Suprapubic skin (tissue), 4 donors: ENCODE measurements at places on chromosomes 7 and 10.

GRCh38 chr7:116963234-116963633, 9.9 kb downstream of the ST7 start:
- no peak for DNase-seq

GRCh38 chr10:84238909-84239308, 2.4 kb downstream of the LRIT1 start:
- DNase-seq = no peak

DNA sequence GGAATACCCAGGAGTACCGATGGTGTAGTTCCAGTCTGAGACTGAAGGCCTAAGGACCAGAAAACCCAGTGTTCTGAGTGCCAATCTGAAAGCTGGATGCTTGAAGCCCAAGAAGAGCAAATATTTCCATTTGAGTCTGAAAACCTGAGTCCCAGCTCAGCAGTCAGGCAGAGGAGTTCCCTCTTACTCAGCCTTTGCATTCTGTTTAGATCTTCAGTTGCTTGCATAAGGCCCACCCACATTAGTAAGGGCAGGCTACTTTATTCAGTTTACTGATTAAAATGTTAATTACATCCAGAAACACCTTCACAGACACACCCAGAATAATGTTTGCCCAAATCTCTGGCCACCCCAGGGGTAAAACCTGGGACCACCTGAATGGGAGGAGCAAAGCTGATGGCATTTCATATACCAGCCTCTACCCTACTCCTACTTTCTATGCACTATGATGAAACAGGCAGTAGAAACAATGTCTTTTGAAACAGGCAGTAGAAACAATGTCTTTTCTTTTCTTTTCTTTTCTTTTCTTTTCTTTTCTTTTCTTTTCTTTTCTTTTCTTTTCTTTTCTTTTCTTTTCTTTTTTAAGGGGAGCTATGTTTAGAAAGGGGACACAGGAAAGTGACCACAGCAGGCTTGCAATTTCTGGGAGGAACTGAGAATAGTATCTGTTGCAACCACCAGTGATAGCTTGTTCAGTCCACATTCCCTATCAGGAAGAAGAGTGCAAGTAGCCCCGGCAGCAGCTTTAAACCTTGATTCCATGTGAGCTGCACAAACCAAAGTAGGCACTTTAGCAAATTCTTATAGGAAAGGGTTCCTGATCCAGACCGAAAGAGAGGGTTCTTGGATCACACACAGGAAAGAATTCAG, 30.6 kb downstream of the FAM237B start:
- DNase-seq = no peak

- no peak for DNase-seq
Observed at GRCh38 chr7:15096853-15097252, 194.3 kb upstream of the DGKB start.

GRCh38 chr10:89518876-89519842, 16.2 kb downstream of the SLC16A12 start:
- DNase-seq = no peak

DNA sequence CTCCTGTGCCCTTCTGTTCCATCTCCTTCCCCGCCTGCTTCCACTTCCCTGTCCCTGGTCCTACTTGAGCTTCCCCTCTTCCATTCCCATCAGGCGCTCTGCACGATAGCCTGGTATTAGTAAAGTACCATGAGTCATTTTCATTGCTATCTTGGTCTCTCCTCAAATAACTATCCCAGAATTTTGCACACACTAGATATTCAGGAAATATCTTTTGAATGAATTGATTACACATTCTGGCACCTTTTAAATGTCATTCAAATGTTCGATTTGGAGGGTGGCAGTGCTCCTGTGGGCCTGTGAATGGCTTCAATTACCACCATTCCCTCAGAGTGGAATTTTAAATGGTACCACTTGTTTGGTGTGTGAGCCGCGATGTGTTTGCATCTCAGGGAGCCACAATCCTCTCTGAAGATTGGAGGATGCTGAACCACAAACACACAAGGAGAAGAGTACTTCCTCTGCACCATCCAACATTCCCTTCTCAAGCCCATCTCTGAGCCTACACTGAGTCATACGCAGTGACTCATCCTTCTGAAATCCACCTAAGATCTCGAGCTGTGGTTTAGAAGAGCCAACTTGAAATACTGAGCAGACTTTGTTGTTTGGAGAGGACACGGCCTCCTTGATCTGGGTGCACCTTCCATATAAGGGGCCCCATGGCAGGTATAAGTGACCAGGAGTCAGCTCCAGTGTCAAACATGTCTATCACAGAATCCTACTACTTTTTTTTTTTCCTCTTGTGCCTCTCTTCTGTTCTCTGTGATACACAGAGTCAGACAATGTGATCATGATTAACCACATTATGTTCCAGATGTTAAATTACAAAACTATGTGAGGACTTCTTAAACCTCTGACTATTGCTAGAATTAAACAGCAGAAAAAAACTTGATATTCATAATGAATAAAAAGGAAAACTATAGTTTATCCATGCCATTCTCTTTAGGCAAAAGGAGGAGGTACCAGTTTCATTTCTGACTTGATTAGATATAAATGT, 81.9 kb downstream of the BMPER start:
- DNase-seq = no peak

DNA sequence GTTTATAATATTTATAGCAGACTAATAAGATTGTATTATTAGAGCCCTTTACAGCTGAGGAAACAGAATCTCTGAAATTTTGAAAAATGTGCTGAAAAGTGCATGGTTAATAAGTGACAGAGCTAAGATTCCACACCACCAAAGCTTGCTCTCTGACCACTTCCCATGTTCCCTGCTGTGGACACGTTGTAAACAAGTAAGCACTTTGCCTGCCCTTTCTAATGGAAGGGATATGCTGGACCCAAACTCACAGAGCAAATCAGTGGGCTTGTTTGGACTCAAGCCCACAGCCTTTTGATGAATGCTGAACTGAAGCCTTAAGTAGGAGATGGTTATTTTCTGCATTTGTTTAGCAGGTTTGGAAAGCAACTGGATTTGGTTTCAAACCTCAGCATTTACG, 214.0 kb upstream of the TMEM72 start:
- no peak for DNase-seq

DNA sequence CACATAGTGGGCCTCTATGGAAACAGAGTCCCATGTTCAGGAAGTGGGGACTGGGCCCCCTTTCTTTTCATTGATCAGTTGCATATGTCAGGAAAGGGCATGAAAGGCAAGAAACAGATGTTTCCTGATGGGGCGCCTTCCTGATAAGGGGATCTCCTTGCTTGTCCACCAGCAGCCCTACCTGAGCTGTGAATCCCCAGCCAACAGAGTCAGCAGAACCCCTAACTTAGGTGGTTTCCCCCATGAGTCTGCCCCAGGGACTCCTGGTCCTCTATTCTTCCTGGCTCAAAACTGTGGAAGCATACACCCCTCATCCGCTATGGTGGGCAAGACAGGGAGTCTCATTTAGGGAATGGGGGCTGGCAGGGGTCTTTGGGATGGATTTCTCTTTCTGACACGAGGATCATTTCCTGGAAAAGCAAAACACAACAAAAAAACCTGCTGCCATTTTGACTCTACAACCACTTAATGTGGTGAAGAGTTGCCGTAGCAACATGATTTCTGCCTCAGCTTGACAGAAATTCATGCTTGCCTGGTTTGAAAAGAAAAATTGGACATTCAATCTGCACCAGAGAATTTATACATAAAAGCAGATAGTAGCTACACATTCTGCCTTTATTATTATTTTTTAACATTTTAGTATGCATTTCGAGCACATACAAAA, 119.8 kb downstream of the SPAG6 start:
- DNase-seq = no peak

DNA sequence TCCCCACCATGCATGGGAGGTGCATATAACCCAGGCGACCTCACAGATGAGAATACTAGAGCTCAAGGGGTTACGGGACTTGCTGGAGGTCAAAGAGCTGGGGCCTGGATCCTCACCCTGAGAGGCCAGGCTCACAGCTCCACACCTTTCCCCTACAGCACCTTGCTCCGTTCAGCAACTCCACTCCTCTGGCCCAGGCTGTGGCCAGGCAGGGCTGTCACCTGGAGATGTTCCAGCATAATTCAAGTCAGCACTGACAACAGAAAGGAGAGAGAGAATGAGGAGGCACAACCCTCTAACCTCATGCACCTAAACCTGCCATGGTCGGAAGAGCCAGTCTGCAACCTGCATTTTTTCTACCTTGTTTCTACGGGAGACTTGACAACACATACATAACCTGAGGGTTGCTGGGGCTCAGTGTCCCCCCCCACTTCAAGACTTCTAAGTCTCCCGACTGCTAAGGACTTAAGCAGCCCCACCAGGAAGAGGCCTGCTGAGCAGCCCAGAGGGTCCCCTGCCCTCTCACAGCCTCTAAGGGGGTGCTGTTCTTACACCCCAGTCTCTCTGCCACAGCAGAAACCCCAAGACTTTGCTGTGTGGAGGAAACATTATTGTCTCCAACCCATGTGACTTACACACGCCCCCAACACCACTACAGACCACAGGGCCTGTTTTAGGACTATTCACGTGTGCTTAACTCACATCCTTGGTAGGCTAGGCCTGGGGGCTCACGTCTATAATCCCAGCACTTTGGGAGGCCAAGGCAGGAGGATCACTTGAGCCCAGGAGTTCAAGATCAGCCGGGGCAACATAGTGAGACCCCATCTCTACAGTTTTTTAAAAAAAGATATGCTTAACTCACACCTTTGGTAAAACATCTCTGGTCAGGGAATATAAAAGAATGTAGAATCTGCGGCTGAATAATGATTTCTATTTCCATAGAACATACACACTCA, 175.6 kb downstream of the FAM107B start:
- no peak for DNase-seq

DNA sequence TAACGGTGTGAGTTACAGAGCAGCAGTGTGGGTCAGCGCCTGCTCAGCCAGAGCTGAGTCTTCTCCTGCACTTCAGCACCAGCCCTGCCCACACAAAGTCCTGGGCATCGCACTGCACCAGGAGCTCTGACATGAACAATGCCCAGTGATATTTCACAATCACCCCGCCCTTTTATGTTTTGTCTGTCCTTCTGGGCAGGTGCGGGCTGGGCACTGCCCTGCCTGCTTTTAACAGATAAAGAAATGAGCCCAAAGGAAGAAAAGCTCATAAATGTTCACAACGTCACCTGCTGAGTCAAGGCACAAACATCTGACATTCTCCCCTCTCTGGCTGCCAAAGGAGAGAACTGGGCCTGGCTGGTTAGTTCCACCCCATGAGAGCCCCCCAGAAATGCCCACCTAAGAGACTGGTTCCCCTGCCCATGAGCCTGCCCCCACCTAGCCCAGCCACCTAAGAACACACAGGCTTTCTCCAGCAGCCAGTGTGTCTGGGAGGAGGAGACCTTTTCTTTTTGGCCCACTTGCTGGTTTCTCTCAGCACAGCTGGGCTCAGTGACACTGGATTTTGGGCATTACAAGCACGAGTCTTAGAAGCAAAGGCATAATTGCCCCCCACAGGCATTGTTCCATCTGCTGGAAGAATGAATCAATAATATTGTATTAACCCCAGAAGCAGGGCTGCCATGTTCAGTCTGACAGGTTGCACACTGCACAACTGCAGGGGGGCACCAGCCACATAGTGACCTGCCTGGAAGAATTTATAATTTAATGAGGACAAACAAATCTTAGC, 22.3 kb downstream of the CALML3 start:
- peak; percentile 62 for DNase-seq

- no peak for DNase-seq
Observed at GRCh38 chr7:149248777-149249176, 9.3 kb downstream of the ZNF212 start.

DNA sequence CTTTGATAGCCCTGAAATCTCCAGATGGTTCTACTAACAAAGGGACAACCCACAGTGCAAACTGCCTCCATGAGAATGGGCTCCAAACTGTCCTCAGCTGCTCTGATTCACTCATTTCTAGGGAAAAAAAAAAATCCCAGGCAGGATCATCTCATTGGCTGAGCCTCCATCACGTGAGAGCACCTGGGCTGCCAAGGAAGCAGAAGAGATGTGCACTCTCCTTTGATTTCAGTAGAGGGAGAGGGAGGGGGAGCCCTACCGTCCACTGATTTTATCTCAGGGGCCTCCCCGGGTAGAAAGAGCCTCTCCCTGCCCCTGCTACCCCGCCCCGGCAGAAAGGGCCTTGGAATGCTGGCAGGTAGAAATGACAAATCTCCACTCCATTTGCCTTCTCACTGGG, 725.4 kb downstream of the PHTF2 start:
- DNase-seq = no peak

DNA sequence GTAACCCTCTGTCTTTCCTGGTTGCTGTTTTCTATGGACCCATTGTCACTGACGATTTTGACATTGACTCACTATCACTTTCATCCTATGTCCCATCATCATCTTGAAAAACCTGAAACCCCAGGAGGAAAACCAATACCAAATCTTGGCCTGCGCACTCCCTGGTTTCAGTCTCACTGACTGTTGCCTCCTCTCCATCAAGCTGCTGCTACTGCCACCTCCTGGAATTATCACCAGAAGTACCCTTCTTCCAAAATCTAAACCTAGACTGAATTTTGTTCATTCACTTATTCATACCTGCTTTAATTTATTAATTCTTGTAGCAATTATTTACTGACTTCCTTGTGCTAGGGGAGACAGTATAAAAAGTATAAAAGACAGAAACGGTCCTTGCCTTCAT, 44.5 kb upstream of the ACBD5 start:
- no peak for DNase-seq

DNA sequence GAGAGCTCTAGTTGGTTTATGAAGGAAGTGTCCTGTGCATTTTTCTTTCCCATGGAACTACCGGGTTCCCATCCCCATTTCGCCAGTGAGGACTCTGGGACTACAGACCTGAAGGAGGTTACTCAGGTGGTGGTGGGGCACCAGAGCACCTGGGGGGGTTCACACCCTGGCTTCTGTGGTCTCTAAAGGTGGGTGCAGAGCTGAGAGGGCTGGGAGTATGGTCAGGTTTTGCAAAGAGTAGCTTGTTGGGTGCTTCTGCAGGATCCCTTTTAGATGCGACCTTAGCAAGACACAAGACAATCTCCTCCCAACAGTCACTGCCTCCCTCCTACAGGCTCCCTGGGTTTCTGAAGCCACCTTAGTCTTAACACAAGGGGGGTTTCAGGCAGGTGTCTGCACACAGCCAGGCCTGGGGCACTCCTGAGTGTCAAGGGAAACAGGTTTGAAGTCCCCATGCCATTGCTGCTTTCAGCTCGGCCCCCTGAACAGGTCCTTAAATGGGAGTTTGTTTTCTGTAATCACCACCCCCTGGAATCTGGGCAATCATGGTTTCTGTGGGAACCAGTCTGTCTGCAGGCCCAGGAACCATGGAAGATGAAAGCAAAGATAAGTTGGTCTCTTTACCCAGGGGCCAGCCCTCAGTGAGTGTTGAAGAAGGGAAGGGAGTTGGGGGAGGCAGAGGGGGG, 9.9 kb upstream of the CXCL12 start:
- no peak for DNase-seq

DNA sequence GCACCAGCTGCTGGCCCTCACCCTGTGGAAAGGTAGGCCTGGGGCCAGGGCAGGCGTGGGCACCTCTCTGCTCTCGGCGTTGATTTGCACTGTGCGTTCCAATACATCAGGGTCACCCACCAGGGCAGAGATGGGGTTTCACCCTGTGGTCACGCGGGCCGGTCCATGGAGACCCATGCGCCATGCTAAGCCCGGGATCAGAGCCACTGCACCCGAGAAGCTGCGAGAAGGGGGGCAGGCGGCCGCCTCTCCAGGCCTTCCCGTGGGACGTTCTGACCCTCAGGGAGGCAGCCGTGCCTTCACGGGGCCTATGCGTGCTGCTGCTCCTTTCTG, 11.1 kb downstream of the GET4 start:
- DNase-seq = no peak

- DNase-seq = no peak
Observed at GRCh38 chr7:26182706-26183105, 17.8 kb downstream of the HNRNPA2B1 start.
